ENCODE measurements at places on chromosomes 11 and 22. TPM values are rescaled to one million over a fixed set of nuclear protein-coding genes. Genes with fewer than 3 reads are reported as not detected.
A peak's percentile ranks its signal among the peaks of the same experiment; 100 is the strongest.

The RCOR2 gene
- total RNA-seq, result 17.9 TPM

The HTR3B gene
- not detected for total RNA-seq

The SYNGR1 gene
- total RNA-seq, result 3.2 TPM

- no peak for DNase-seq
Observed at GRCh38 chr22:44581096-44581435, 83.0 kb upstream of the RTL6 start.

GRCh38 chr11:1297576-1298473, 11.6 kb downstream of the TOLLIP start:
- no peak for DNase-seq

DNA sequence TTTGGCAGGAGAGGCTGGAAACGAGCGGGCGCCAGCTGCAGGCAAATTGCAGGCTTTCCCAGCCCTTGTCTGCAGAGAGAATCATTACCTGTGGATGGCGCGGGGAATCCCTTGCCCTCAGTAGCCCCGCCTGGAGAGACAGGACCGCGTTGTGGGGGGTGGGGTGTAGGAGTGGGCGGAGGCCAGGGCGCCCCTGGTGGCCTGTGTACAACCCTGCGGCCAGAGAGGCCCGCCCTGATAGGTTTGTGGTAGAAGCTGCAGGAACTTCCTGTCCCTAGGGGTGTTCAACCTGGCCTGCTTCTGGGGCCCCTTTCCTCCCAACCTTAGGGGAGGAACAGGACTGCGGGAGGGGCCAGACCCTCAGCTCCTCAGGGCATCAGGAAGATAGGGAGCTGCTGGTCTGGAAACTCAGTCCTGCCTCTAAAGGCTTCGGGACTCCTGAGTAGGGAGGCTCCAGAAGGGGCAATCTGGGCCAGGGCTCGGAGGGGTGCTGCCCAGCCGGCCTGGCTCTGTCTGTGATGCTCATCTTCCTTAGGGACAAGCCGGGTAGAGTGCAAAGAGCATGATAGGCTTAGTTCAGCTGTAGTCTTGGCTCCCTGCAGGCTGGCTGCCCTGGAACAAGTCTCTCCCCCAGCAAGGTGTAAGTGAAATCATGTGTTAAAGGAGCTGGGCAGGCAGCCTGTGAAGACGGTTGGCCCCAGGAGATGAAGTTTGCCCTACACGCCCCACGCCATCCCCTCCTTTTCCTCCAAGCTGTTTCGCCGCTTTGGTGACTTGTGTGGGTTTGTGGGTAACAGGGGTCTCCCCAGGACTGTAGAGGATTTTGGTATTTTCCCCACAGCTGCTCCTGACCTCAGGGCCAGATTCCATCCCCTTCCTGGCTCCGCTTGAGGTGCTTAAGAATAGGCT, 24.1 kb upstream of the SUSD2 start:
- DNase-seq, result peak; percentile 83

- no peak for DNase-seq
Observed at GRCh38 chr11:17743808-17744119, 9.2 kb downstream of the KCNC1 start.

DNA sequence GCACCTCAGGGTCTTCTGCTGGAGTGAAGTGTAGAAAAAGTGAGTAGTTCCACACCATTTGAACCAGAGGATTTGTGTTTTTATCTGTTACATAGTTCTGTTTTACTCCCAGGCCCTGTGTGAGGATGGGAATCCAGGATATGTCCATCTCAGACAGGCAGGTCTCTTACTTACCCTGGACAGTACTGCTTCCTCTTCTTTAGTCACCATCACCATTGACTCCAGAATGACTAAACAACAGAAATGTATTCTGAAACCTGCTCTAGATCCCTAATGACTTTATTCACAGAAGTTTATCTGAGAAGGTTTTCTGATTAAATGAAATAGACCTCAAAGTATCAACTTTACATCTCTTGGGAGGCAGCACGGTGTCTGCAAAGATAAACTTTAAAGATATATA, 33.6 kb downstream of the CYP2R1 start:
- no peak for DNase-seq

DNA sequence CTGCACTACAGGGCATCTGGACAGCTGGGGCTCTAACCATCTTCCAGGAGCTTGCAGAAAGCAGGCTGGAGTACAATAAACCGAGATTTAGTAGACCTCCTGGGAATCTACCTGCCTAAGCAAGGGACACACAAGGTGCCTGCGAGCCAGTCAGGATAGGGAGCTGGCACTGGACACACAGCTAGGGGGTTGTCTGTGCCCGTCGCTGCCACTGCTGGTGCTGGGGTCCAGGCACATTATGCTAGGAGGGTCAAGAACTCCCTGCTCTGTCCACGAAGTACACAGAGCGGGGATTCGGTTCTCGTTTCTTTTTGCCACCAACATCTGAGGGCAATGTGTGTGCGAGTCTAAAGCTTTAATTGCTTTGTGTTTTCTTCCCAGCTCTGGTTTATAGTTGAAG, 4.2 kb downstream of the RIC8A start:
- no peak for DNase-seq

GRCh38 chr11:8913961-8914660, 3.1 kb downstream of the AKIP1 start:
- peak; percentile 54 for DNase-seq

DNA sequence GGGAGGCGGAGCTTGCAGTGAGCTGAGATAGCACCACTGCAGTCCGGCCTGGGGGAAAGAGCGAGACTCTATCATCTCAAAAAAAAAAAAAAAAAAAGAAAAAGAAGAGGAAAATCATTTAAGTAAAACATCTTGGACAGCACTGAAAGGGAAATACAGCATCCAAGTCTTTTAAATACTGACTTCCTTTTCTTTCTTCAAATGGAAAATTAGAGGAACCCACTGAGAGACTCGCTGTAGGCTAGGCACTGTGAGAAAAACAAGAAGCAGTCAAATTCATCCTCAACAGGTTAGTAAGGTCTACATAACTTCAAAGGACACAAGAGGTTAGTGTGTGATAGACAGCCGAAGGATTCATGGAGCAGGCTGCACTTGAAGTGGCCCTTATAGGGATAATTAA, 243.7 kb downstream of the BLID start:
- no peak for DNase-seq

DNA sequence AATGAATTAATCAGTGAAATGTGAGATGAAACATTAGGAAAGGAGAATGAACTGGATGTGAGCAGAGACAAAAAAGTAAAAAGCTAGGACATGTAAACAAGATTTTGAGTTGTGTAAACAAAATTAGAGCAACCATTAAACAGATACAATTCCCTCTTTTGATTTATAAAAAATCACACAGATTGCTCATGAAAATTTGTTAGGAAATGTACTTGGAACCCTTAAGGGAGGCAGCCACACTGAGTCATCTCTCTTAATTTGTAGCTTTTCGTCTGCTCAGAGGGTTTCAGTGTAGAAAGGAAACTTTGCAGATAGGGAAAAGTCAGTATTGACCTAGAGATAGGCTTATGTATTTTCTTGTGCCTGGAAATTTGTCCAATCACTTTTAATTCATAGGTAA, 49.6 kb upstream of the ME3 start:
- DNase-seq, result no peak

GRCh38 chr22:46795140-46795539, 32.7 kb downstream of the TBC1D22A start:
- DNase-seq, result no peak

GRCh38 chr22:46088541-46089311, 61.6 kb upstream of the PPARA start:
- DNase-seq, result no peak

Measured in SJCRH30 (cell line).